ENCODE measurements at places on chromosomes 4 and X. TPM values are rescaled to one million over a fixed set of nuclear protein-coding genes. Genes with fewer than 3 reads are reported as not detected.

The OCIAD1 gene
- 82.6 TPM for total RNA-seq

The MAGEA4 gene
- total RNA-seq = not detected

DNA sequence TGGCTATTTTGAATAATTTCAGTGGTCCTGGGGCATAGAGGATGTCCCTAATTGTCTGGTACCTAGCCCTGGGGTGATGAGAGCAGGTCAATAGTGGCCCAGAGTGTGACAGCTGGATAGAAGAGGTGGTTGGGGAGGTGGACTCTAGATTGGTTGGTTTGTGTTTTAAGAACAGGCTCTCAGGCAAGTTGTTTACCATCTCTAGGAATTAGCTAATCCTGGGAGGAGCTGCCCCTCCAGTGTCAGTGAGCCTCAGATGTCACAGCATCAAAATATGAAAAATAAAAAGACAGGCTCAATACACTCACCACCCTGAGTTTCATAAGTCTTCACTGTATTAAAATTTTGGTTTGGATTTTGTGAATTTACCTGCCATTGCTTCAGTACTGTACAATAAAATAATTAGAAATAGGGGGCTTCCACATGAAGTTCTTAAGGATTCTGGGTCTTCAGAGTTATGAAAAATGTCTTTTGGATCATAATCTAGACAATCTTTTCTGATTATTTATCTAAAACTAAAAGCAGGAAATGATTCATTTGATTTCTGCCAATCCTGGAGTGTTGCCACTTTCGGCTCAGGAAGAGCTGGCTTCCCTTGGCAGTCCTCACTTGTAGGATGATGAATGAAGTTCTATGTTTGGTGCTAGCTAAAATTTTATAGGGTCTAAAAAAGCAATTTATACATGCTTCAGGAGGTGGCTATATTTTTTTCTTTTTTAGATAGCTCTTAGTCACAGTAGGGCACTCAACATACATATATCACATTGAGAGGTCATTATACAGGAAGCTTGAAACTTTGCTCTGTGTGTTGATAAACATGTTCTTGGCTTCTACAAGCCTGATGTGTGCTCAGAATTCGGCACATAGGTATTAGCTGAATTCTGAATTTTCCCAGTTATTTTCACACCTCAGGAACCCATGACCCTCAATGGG, 395.1 kb downstream of the RAB28 start:
- DNase-seq = no peak

DNA sequence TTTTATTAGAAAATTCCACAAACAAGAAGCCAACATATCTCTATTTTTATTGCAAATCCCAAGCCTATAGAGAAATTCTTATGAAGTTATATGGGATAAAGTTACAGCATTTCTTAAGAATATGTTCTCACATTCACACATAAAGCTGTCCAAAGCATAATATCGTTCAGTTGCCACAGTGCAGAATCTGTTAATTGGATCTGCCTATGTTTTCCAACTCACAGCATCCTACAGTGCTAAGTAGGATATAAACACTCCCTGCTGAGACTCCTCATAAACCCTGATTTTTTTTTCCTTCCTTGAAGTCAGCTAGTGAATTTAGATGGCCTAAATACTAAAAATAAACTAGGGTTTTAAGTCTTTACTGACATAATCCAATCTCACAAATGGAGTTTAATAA, 307.9 kb downstream of the PDGFC start:
- DNase-seq = no peak

All from esophagus squamous epithelium (tissue), 5 donors.